ENCODE measurements at places on chromosomes 13 and 19. TPM values are rescaled to one million over a fixed set of nuclear protein-coding genes. Genes with fewer than 3 reads are reported as not detected.

DNA sequence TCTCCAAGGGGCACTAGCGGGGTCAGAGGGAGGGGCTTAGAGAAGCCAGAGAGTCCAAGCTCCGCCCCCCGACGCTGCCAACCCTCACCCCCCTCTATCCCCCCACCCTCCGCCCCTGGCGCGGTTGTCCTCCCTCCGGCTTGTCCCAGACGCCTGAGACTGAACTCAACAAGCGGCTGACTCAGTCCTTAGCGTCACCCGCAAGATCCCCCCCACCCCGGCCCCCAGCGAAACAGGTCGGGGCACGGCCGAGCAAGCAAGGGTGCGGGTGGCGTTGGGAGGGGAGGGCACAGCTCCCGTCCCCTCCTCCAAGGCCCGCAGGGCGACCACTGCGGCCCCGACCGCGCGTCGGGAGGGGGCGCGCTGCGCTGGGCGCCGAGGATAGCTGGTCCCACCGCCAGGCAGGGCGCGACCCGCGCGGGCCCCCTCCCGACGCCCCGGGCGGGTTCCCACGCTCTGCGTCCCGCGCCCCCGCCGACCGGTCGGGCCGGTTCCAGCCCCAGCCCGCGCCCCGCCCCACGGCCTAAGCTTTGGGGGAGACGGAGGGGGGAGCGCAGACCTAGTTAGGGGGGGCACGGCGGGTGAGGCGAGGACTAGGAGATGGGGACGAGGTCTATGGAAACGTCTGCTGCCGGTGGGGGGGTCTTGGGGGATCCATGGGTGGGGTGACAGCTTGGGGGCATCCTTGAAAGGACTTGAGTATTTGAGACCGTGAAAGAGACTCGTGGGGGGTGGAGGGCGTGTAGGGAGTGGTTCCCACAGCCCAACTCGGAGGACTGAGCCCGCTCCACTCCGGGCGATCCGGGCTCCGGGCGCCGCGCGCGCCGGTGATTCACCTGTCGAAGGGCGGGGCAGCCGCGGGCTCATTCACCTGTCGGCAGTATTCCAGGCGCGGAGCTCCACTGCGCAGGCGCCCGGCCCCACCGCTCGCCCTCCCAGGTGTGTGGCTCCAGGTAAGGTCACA lies 5.1 kb downstream of the NOTCH3 start:
- peak overlapping the region; percentile 70 for H3K4me3 ChIP-seq
- no peak overlapping the region for H3K27ac ChIP-seq
- H3K36me3 ChIP-seq = no peaks in the 10 kb centered on the region
- DNase-seq = no peak
- H3K4me1 ChIP-seq = peaks cover 29% of the 10 kb centered on the region
- H3K27me3 ChIP-seq = peaks cover 72% of the 10 kb centered on the region

GRCh38 chr13:109205315-109205714 lies 575.9 kb downstream of the MYO16 start:
- DNase-seq = no peak
- H3K27me3 ChIP-seq = peaks cover 7% of the 10 kb centered on the region
- no peaks in the 10 kb centered on the region for H3K4me1 ChIP-seq
- no peak overlapping the region for H3K27ac ChIP-seq
- H3K4me3 ChIP-seq = no peak overlapping the region

GRCh38 chr13:28794396-28794795 lies 25.7 kb upstream of the MTUS2 start:
- H3K36me3 ChIP-seq = no peaks in the 10 kb centered on the region
- H3K4me3 ChIP-seq = no peak overlapping the region
- peaks cover 25% of the 10 kb centered on the region for H3K27me3 ChIP-seq

ZNF575 gene
- 2.2 TPM for polyA plus RNA-seq

- no peak overlapping the region for H3K27ac ChIP-seq
- H3K4me1 ChIP-seq = no peaks in the 10 kb centered on the region
- H3K27me3 ChIP-seq = peaks cover 7% of the 10 kb centered on the region
- no peak overlapping the region for H3K4me3 ChIP-seq
- no peaks in the 10 kb centered on the region for H3K36me3 ChIP-seq
- no peak for DNase-seq
Observed at GRCh38 chr13:23268441-23268840, 87.7 kb downstream of the SGCG start.

PSG11 gene
- not detected for polyA plus RNA-seq

GRCh38 chr13:20258963-20259288 lies 26.8 kb upstream of the GJB6 start:
- H3K27me3 ChIP-seq = peaks cover 24% of the 10 kb centered on the region
- DNase-seq = no peak
- no peak overlapping the region for H3K4me3 ChIP-seq
- H3K27ac ChIP-seq = no peak overlapping the region
- H3K4me1 ChIP-seq = no peaks in the 10 kb centered on the region

SLC15A1 gene
- polyA plus RNA-seq = not detected

ANGPTL8 gene
- polyA plus RNA-seq = not detected

- no peaks in the 10 kb centered on the region for H3K36me3 ChIP-seq
- H3K4me1 ChIP-seq = no peaks in the 10 kb centered on the region
- DNase-seq = no peak
- H3K27me3 ChIP-seq = no peaks in the 10 kb centered on the region
- no peak overlapping the region for H3K27ac ChIP-seq
- H3K4me3 ChIP-seq = no peak overlapping the region
Observed at GRCh38 chr19:4033028-4033956, 25.8 kb downstream of the PIAS4 start.

NFIX gene
- 0.21 TPM for polyA plus RNA-seq

ATP8A2 gene
- polyA plus RNA-seq = 0.03 TPM

DNA sequence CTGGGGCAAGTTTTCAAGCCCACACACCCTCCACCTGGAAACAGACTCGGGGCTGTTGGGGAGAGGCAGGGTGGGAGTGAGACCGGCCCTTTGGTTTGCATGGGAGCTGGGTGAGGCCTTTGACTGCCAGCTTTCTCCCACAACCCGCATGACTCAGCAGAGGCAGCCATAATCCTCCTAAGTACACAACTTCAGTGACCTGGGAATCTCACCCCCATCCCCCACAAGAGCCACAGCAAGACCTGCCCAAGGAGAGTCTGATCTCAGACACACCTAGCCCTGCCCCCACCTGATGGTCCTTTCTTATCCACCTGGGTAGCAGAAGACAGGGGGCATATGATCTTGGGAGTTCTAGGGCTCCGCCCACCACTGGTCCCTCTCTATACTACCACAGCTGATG lies 1615.4 kb downstream of the EFNB2 start:
- H3K36me3 ChIP-seq = no peaks in the 10 kb centered on the region
- H3K4me1 ChIP-seq = no peaks in the 10 kb centered on the region
- H3K4me3 ChIP-seq = no peak overlapping the region
- no peak overlapping the region for H3K27ac ChIP-seq

- peaks cover 11% of the 10 kb centered on the region for H3K27me3 ChIP-seq
- no peak overlapping the region for H3K4me3 ChIP-seq
- H3K36me3 ChIP-seq = no peaks in the 10 kb centered on the region
- no peak for DNase-seq
Observed at GRCh38 chr13:101979825-101980224, 422.0 kb downstream of the FGF14 start.

DNA sequence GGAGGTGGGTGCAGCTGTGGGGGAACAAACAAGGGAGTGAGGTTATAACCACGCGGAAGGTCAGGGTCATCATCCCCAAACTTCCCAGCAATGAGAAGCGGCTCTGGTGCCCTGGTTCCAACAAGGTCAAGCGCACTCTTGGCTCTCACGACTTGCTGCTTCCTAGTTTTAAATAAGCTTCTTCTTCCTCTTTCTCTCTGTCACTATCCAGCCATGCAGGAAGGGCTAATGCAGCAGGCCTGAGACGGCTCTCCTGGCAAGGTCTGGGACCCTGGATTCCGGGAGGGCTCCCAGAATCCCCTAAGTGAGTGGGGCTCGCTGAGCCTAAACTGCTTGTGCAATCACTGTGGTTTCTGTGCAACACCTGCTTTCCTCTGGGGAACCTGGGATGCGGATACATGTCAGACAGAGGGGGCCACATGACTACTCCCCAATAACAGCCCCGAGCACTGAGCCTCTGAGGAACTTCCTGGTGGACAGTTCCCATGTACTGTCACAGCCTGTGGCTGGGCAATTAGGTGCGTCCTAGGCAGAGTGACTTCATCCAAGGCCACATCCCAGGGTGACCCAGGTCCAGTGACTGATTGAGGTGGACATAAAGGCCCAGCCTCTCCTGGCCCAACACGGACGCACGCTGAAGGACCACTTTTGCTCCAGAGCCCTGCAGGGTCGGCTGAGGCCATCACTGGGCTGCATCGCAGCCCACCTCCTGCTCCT lies 24.2 kb downstream of the VRK3 start:
- peaks cover 4% of the 10 kb centered on the region for H3K4me1 ChIP-seq
- peaks cover 36% of the 10 kb centered on the region for H3K36me3 ChIP-seq
- H3K27me3 ChIP-seq = no peaks in the 10 kb centered on the region
- no peak overlapping the region for H3K4me3 ChIP-seq

- no peak for DNase-seq
- H3K4me1 ChIP-seq = peaks cover 40% of the 10 kb centered on the region
Observed at GRCh38 chr19:16113727-16114126, 2.0 kb downstream of the RAB8A start.

- no peak overlapping the region for H3K27ac ChIP-seq
- no peaks in the 10 kb centered on the region for H3K36me3 ChIP-seq
- peak overlapping the region; percentile 81 for H3K4me3 ChIP-seq
- H3K27me3 ChIP-seq = peaks cover 24% of the 10 kb centered on the region
Observed at GRCh38 chr13:39603424-39603947, 493 bp upstream of the LHFPL6 start.

GPC6 gene
- not detected for polyA plus RNA-seq

CEACAM16 gene
- not detected for polyA plus RNA-seq

DNA sequence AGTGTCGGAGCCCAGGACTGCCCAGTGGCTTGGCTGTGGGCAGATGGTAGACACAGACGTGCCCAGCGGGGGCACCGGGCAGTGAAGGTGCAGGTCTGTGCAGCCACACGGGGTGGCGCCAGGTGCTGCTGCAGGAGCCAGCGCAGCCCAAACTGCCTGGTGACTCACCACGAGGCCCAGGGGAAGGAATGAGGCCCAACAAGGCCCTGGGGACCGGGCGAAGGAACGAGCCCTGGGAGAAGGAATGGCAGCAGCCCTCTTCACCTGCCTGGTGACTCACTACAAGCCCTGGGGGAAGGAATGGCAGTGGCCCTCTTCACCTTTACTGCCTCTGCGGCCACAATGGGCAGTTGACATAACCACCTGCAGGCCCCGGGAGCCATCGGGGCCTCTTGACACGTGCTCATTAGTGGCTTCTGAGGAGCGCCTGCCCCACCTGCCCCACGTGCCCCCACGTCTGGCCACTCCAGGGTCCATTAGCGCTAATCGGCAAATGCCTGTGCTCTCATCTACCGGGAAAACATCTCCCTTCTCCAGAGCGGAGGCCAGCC lies 9.3 kb downstream of the MED16 start:
- no peak for DNase-seq
- H3K36me3 ChIP-seq = no peaks in the 10 kb centered on the region
- no peak overlapping the region for H3K27ac ChIP-seq
- H3K4me3 ChIP-seq = no peak overlapping the region
- H3K4me1 ChIP-seq = peaks cover 8% of the 10 kb centered on the region
- H3K27me3 ChIP-seq = no peaks in the 10 kb centered on the region

MOB3A gene
- polyA plus RNA-seq = 52.2 TPM

DNA sequence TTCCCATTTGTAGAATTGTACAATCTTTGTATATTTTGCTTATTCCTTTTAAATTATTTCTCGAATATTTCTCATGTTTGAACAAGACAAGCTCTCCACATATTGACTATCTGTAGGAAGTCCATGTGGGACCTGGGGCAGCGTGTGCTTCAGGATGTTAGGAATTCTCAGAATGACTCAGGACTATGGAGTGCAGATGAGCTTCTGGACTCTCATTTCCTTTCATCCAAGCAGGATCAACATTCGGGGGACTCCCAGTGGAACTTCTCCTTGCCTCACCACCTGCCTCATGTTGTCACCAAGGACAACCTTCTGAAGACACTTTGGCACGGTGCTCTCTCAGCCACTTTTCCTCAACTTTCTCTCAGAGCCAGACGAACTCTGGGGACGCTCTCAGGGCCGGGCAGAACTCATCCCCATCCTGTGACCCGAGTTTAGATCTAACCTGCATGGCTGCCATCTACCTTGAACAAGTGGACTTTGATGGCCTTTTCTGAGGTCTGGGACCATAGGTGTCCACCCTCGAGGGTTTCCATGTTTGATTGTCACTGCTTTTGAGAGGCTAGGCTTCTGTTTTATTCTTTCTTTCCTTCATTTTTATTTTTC lies 441.7 kb downstream of the IRS2 start:
- H3K4me1 ChIP-seq = no peaks in the 10 kb centered on the region
- H3K4me3 ChIP-seq = no peak overlapping the region
- no peak overlapping the region for H3K27ac ChIP-seq
- H3K36me3 ChIP-seq = no peaks in the 10 kb centered on the region
- no peak for DNase-seq

DNA sequence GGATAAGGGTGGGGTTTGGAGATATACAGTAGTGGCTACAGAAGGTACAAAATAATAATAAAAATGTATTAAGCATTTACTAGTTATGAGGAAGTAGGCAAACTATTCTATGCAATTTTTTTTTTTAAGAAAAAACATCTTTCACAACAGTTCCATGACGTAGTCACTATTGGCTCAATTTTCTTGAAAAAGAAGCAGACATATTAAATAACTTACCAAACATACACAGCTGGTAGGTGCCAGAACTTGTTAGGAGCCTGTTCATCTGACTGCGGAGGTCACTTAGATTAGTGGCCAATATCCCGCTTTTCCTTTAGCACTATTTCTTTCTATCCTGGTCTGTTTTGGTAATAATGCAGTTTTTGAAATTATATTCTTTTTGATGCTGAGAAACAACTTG lies 593.5 kb downstream of the KCTD12 start:
- peaks cover 5% of the 10 kb centered on the region for H3K27me3 ChIP-seq
- DNase-seq = no peak
- H3K27ac ChIP-seq = no peak overlapping the region
- no peaks in the 10 kb centered on the region for H3K36me3 ChIP-seq

- no peaks in the 10 kb centered on the region for H3K27me3 ChIP-seq
- no peaks in the 10 kb centered on the region for H3K4me1 ChIP-seq
- no peak overlapping the region for H3K27ac ChIP-seq
Observed at GRCh38 chr13:81540777-81541176, 1199.9 kb upstream of the SPRY2 start.

ZNF285 gene
- 6.8 TPM for polyA plus RNA-seq

GRCh38 chr19:8248348-8249328 lies 39.5 kb downstream of the CERS4 start:
- H3K27me3 ChIP-seq = no peaks in the 10 kb centered on the region
- H3K36me3 ChIP-seq = peaks cover 22% of the 10 kb centered on the region
- H3K27ac ChIP-seq = peak overlapping the region; percentile 91
- no peak for DNase-seq
- no peak overlapping the region for H3K4me3 ChIP-seq

CBY2 gene
- polyA plus RNA-seq = not detected

- no peak overlapping the region for H3K27ac ChIP-seq
- H3K4me3 ChIP-seq = no peak overlapping the region
- H3K27me3 ChIP-seq = peaks cover 38% of the 10 kb centered on the region
- no peaks in the 10 kb centered on the region for H3K36me3 ChIP-seq
- DNase-seq = no peak
- no peaks in the 10 kb centered on the region for H3K4me1 ChIP-seq
Observed at GRCh38 chr13:110236831-110237261, 70.1 kb downstream of the COL4A1 start.

GRCh38 chr19:28578786-28579505 lies 634.0 kb downstream of the UQCRFS1 start:
- H3K36me3 ChIP-seq = no peaks in the 10 kb centered on the region
- no peak for DNase-seq
- no peak overlapping the region for H3K4me3 ChIP-seq

BST2 gene
- polyA plus RNA-seq = 165 TPM

COL4A1 gene
- not detected for polyA plus RNA-seq

GRCh38 chr19:5182751-5183150 lies 157.9 kb downstream of the PTPRS start:
- H3K27ac ChIP-seq = no peak overlapping the region
- no peaks in the 10 kb centered on the region for H3K4me1 ChIP-seq
- no peaks in the 10 kb centered on the region for H3K36me3 ChIP-seq
- no peak for DNase-seq
